Activated naive CD4-positive, alpha-beta T cell treated with anti-CD3 and anti-CD28 coated beads, Interleukin-2, amount 50 U/mL, for 72 hours (primary cell): ENCODE measurements at places on chromosomes 7 and 10.
A peak's percentile ranks its signal among the peaks of the same experiment; 100 is the strongest.

GRCh38 chr7:33750177-33750576, 155.2 kb upstream of the BMPER start:
- no peak for DNase-seq

DNA sequence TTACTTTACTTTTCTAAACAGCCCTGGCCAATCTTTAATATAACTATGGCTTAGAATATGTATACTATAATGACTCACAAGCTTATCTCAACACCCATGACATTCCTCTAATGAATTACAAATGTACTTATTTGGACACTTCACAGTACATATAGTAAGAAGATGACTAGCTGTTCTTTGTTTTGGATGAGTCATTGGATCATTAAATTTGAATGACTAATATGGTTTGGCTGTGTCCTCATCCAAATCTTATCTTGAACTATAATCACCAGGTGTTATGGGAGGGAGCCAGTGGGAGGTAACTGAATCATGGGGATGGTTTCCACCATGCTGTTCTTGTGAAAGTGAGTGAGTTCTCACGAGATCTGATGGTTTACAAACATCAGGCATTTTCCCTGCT, 807.5 kb upstream of the SORCS1 start:
- no peak for DNase-seq

DNA sequence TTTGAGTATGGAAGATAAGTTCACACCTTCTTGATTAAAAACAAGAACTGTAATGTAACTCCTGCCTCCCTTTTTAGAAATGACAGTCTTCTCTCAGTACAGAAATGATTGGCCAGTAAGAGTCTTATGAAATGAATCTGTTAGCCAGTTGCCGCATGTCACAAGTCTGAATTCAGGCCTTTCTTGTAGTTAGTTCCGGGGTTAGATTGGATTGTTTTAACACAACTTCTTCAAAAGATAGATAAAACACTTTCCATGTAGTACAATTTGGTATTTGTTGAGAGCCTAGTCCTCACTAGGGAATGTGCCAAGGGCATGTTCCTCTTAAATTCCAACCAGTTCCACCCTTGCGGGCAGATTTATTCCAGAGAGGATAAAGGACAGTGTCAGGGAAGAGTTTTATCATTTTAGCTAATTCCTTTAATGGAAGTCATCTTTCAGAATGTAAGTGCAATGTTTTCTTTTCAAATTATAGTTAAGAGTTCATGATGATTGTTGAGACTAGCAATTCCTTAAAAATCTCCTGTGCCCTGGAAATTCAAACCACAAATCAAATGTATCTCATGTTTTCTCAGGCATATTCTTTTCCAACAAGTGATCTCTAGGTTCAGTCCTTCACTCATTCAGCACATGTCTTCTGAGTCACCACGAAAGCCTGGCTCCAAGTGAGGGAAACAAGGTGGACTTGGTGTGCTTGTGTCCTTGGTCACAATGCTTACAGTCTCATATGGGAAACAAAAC, 4.1 kb downstream of the FHIP2A start:
- DNase-seq = peak; percentile 24

DNA sequence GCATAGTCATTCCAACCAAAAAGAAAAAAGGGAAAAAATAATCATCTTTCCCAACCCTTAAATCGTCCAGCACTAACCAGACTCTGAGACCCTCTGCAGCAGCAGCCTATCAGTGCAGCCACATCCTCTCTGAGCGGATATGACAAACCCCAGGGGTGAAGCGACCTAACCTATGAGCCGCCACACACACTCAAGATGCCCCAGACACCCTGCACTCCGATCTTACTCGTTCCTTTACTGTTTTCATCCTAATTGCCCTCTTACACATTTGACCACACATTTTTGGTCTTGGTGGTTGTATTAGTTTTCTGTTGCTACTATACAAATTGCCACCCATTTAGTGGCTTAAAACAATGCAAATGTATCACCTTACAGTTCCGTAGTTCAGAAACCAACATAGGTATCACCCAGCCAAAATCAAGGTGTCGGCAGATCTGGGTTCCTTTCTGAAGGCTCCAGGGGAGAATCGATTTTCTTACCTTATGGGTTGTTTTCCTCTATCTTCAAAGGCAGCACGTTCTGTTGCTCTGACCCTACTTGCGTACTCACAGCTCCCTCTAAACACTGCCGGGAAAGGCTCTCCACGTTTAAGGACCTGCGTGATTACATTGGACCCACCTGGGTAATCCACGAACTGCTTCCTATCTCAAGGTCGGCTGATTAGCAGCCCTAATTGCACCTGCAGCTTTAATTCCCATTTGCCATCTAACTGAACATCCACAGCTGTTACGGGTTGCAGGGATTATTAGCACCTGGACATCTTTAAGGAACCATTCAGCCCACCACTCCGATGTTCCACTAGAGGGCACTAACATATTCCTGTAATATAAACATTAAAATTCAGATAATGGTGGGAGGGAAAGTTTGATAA, 37.3 kb upstream of the PRSS1 start:
- DNase-seq = no peak

DNA sequence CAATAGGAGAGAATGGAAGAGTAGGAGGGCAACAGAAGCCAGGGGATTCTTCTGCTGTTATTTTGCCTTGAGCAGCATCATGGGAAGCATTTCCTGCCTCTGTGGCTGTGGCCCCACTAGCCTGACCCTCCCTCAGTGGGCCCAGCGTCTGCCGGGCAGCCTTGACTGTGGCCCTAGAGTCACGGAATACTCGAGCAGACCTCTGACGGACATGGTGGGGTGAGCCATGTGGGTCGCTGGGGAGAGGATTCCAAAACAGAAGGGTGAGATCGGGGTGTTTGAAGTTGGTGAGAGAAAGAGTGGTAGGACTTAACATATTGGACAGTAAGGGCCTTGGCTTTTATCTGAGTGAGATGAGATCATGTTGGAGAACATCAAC, 8.3 kb upstream of the PRKAG2 start:
- DNase-seq = no peak

- DNase-seq = no peak
Measured at GRCh38 chr10:73459683-73460314, 26.4 kb upstream of the MSS51 start.

DNA sequence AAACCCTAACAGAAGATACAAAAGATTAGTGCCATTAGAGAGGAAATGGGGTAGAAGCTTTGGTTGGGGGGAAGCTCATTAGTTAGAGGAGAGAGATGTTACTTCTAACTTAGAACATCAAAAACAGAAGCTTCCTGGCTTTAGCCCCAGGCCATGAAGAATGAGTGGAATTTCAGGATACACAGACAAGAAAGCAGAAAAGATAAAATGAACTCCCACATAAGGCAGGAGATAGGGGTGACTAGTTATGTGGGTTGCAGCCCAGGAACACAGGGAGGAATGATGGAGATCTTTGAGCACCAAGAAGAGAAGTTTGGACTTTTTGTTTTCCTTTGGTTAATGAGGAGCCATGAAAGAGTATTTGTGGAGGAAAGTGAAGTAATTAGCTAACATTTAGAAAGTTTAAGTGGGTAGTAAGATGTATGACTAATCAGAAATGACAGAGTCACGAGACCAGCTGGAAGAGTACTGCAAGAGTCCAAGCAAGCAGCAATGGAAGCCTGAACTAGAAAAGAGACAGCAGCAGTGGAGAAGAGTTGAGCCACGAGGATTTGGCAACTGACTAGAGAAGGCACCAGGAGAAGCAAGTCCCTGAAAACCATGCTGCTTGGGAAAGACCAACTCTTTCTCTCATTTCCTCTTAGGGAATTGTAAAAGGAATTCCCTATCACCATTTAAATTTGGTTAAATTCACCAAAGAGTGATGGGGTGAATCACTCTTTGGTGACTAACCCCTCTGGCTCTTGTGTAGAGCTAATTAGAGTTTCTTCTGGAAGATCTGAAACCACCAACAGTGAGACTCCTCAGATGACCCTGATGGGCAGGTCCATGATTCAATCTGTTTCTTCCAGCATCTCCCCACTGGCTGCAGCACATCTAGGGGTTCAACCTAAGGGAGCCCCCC, 131.9 kb downstream of the KCNMA1 start:
- DNase-seq = no peak

GRCh38 chr10:119319161-119319919, 112.0 kb downstream of the GRK5 start:
- no peak for DNase-seq

- DNase-seq = no peak
Measured at GRCh38 chr10:48608279-48608681, 3.4 kb upstream of the ARHGAP22 start.

- DNase-seq = no peak
Measured at GRCh38 chr10:70535001-70535400, 56.4 kb downstream of the PALD1 start.

GRCh38 chr10:21463436-21463835, 62.0 kb downstream of the SKIDA1 start:
- DNase-seq = no peak

- DNase-seq = no peak
Measured at GRCh38 chr10:125213541-125214282, 53.3 kb upstream of the CTBP2 start.

GRCh38 chr7:44236333-44236728, 35.6 kb downstream of the YKT6 start:
- no peak for DNase-seq

DNA sequence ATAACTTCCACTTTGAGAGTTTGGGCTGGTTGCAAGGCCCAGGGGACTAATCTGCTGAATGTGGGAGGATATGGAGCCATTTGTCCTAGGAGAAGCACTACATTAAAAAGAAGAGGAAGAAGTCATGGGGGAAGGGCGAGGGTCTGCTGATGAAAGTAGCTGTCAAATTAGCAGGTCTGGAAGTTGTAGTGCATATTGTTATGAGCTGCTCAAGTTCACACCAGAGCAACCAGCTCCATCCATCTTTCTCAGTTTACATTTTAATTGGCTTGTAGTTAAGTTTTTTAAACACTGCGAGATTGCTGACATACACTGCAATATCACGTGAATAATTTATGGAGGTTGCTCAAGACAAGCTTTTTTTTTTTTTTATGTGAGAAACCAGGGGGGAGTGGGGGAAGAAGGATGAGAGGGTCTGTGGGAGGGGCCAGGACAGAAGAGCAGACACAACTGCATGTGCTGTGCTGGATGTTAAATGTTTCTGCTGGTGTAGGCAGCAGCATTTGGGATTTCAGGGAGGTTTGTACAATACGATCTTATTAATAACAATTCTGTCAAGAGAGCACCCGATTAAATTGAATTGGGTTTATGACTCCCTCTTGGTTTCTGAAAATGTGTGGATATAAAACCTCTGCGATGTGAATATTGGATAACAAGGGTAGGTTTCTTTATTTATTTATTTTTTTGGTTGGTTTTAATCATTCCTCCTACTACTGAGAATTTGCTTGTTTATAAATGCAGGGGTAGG, 759.0 kb upstream of the GALNT17 start:
- no peak for DNase-seq

DNA sequence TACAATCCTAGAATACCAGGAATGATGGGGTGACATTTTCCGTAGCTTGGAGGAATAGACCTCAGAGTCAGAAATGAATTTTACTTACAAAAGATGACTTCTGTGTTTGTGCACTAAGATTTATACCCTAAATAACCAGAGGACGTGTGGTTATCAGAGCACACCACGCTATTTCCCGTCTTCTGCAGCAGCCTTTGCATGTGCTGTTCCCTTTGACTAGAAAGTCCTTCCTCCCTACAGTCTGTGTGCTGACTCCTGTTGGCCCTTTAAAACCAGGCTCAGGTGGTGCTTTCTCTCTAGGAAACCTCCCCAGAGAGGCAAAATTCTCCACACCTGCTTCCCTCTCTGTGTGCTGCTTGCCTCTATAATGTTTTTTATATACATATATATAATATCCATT, 73.3 kb upstream of the SMNDC1 start:
- no peak for DNase-seq

DNA sequence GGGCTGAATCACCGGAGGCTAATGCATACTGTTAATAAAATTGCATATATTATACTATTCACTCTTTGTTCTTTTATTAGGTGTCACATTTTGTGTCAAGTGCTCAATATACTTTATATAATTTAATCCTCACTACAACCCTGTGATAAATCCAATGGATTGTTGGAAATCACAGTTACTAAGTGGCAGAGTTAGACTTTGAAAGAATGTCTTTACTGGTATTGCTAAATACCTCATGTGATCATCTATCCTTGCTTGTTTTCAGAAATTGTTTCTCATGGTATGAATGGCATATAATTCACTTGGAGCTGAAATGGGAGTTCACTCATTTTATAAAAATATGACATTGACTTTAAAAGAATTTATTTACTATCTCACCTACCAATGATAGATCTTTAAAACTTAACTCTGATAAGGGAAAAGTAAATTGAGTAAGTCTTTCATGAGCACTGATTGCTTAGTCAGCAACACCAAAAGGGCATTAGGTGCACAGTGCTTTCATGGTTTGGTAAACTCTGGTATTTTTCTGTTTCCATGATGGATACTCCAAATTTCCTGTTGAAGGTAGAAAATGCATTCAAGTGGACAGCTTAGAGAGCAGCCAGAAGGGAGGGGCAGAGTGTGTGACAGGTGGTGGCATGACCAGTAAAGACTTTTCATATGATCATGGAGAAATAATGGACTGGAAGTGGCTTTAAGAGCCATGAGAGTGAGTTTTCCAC, 22.6 kb downstream of the ENKUR start:
- no peak for DNase-seq

GRCh38 chr7:1914321-1914720, 244.2 kb downstream of the ELFN1 start:
- no peak for DNase-seq

- DNase-seq = no peak
Measured at GRCh38 chr10:33126742-33127141, 168.7 kb upstream of the ITGB1 start.

GRCh38 chr7:90401989-90402388, 1.3 kb upstream of the CLDN12 start:
- DNase-seq = no peak

- DNase-seq = no peak
Measured at GRCh38 chr10:52567247-52567580, 205.4 kb downstream of the MBL2 start.

DNA sequence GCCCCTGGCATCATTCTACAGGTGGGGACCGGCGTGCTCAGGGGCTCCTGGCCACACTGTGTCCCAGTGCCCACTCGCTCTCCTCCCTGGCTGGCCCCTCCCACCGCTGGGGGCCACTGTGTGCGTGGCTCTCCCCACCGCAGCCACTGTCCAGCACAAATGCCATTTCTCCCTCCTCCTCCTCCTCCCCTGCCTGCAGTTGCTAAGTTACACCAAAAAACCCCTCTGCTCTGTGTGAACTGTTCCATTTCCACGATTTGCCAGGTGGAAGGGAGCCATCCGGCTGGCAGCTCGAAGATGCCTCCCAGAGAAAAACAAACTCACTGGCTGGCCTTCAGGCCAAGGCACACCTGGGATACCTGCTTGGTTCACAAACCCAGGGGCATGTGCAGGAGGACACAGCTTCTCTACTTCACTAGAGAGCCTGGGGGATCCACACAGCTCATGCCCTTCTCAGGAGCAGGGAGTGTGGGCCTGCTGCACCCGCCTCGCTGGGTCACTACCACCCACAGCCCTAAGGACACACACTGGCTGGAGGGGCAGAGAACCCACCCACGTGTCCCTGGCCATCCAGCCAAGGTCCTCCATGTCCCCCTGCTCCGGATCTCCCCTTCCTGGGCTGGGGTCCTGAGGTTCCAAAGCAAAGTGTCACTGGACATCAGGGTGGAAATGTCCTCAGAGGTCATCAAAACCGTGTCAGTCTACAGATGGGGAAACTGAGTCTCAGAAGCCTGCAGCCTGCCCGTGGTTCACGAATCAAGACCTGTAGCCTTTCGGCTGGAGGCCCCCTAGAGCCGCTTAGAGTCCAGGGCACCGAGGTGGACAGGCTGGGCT, 1.7 kb downstream of the RASGEF1A start:
- DNase-seq = no peak

GRCh38 chr7:157080111-157080730, 58.5 kb upstream of the UBE3C start:
- DNase-seq = no peak

- DNase-seq = no peak
Measured at GRCh38 chr7:117165656-117166055, 157.2 kb downstream of the WNT2 start.
